ENCODE measurements at places on chromosomes 3 and 15. TPM values are rescaled to one million over a fixed set of nuclear protein-coding genes. Genes with fewer than 3 reads are reported as not detected.
A peak's percentile ranks its signal among the peaks of the same experiment; 100 is the strongest.

DNA sequence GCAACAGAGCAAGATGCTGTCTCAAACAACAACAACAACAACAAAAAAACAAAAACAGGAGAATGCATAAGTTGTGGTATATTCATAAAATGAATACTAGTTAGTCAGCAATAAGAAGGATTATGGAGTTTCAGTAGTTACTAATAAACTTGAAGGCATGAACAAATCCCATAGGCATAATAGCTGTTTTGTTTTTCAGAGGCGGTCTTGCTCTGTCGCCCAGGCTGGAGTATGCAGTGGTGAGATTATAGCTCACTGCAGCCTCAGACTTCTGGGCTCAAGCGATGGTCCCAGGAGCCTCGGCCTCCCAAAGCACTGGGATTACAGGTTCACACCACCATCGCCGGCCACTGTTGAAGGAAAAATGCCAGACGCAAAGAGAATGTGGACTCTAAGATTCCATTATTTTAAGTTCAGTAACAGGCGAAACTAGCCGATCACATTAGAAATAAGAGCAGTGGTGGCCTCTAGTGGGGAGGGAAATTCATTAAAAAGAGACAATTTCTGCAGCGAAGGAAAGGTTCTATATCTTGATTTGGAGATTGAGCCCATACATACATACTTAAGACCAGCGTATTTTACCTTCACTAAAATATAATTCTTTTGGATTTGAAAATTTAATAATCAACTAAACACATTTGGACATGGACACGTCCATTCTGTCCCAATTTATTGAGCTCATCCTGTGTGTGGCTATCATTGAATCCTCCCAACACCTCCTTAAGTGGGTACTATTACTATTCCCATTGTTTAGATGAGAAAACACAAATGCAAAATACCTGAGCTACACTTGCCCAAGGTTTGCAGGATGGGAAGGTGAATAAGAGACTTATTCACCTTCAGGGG, 27.4 kb upstream of the HDAC11 start:
- no peaks in the 10 kb centered on the region for H3K36me3 ChIP-seq
- H3K27ac ChIP-seq, result peak overlapping the region; percentile 22
- no peak for DNase-seq
- H3K4me1 ChIP-seq, result peaks cover 17% of the 10 kb centered on the region
- no peaks in the 10 kb centered on the region for H3K27me3 ChIP-seq

DNA sequence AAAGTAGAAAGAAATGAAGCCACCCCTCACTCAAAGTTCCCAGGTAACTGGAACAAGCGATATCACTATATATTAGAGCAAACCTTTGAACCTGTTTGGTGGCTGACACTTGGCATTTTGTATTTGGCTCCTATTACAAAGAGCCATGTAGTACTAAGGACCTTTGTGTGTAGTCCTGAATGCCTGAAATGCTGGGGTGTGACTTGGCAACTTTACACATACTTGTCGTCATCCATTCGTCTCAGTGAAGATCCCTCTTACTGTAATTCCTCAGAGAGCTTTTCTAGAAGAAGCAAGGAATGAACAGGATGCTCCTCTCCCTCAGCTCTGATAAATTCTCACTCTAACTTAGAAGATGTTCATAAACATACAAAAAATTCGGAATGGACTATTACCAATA, 216.1 kb upstream of the CDIN1 start:
- no peak overlapping the region for H3K27ac ChIP-seq
- DNase-seq, result no peak
- H3K4me1 ChIP-seq, result no peaks in the 10 kb centered on the region
- H3K36me3 ChIP-seq, result no peaks in the 10 kb centered on the region
- no peak overlapping the region for H3K4me3 ChIP-seq
- no peaks in the 10 kb centered on the region for H3K27me3 ChIP-seq

PLA2G4D gene
- not detected for total RNA-seq

DNA sequence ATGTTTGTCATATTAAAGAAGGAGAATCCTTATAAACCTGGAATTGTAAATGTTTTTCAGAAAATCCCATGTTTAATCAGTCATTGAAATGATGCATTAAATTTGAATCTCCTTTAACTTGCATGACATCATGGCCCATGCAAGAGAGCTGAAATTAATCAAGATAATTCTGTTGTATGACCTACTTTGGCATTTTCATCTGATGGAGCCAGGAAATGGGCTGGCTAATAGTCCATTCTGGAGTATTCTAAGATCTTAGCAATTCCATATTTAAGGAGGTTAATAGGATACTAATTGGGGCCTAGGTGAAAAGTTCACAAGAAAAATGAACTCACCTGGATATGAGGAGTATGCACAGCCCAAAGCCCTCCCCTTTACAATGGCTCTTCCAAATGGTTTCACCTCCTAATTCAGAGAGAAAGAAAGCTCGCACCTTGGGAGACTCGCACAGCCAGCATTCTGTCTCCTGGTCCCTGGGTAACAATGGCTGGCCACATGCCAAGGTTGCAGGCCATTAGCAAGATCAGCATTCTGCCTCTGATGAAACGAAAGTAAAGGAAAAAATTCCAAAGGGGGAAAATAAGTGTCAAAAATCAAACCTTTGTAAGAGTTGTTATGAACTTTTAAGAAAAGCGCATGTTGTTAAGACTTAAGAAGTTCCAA, 786.4 kb downstream of the MCTP2 start:
- H3K27ac ChIP-seq, result peak overlapping the region; percentile 74
- no peaks in the 10 kb centered on the region for H3K36me3 ChIP-seq
- peak; percentile 85 for DNase-seq
- H3K27me3 ChIP-seq, result no peaks in the 10 kb centered on the region

DNA sequence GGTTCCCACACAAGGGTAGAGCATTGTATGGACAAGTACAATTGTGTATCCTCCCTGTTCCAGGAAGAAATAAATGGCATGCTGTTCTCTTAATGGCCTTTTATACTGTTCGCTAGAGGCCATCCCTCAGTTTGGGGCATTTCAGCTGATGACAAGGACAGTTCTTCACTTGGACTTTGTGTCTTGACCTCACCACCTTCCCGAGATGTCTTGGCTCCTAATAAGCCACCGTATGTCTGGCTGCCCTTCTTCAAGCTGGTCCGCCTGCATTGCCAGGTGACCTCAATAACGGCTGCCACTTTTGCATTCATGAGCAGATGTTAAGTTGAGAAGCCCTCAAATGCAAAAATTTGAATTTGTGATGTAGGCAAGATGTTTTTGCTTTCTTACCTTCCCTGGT, 24.1 kb downstream of the ZBTB38 start:
- H3K4me3 ChIP-seq, result no peak overlapping the region
- no peaks in the 10 kb centered on the region for H3K27me3 ChIP-seq
- H3K27ac ChIP-seq, result no peak overlapping the region
- no peak for DNase-seq
- no peaks in the 10 kb centered on the region for H3K36me3 ChIP-seq

FOXP1 gene
- 163 TPM for total RNA-seq

AHSG gene
- total RNA-seq, result not detected

GRCh38 chr3:32310918-32311839, 72.7 kb downstream of the CMTM8 start:
- no peaks in the 10 kb centered on the region for H3K36me3 ChIP-seq
- H3K27me3 ChIP-seq, result no peaks in the 10 kb centered on the region
- H3K27ac ChIP-seq, result no peak overlapping the region
- H3K4me3 ChIP-seq, result no peak overlapping the region
- no peak for DNase-seq

All from spleen (tissue), 13 donors.